ENCODE measurements at places on chromosomes 12 and 14.

GRCh38 chr12:42732908-42733411 is 143.4 kb upstream of the PRICKLE1 start:
- no peak for DNase-seq

GRCh38 chr12:4780641-4781611 is 60.7 kb downstream of the GALNT8 start:
- no peak for DNase-seq

- no peak for DNase-seq
These were observed 80.9 kb downstream of the RPS6KA5 start for GRCh38 chr14:90979515-90979914.

- DNase-seq: no peak
These were observed 75.7 kb downstream of the HSD17B6 start for GRCh38 chr12:56838621-56839488.

GRCh38 chr14:102029956-102030355 is 56.9 kb downstream of the HSP90AA1 start:
- no peak for DNase-seq

DNA sequence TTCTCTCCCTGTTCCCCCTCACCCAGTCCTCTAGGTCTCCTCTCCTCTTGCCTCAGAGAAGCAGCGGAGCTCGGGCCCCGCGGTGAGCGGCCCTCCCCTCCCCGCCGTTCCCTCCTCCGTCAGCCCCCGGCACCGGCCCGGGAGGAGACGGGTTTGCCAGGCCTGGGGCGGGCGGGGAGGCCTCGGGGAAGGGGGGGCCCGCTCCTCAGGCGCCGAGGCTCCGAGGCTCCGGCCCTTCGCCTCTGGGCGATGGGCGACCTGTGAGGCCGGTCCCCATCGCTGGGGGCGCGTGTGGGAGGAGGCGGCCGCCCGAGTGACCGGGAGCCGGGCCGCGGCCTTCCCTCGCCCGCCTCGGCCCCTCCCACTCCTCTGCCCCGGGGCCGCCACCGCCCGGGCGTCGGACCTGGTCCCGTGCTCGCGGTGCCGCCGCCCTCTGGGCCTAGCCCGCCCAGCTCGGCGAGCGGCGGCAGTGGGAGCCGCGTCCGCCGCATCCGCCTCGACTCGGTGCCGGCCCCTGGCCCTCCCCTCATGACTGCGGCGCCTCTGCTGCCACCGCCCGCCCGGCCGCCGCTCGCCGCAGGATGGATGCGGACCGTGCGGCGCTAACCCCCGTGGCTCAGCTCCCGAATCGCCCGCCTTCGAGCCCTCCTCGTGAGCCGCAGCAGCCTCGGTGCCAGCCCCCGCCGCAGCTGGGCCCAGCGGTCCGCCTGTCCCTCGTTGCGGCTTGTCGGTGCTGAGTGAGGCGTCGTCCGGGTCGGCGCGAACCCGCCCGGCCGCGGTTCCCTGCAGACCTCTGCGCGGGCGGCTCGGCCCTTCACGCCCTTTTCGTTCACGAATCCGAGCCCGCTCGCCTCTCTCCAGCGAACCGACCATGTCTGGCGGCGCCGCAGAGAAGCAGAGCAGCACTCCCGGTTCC is 574 bp downstream of the WNK1 start:
- peak; percentile 63 for DNase-seq

- DNase-seq: peak; percentile 19
These were observed 9.4 kb downstream of the ANKRD9 start for GRCh38 chr14:102500158-102500662.

- DNase-seq: no peak
These were observed 77.7 kb upstream of the KITLG start for GRCh38 chr12:88658009-88658408.

DNA sequence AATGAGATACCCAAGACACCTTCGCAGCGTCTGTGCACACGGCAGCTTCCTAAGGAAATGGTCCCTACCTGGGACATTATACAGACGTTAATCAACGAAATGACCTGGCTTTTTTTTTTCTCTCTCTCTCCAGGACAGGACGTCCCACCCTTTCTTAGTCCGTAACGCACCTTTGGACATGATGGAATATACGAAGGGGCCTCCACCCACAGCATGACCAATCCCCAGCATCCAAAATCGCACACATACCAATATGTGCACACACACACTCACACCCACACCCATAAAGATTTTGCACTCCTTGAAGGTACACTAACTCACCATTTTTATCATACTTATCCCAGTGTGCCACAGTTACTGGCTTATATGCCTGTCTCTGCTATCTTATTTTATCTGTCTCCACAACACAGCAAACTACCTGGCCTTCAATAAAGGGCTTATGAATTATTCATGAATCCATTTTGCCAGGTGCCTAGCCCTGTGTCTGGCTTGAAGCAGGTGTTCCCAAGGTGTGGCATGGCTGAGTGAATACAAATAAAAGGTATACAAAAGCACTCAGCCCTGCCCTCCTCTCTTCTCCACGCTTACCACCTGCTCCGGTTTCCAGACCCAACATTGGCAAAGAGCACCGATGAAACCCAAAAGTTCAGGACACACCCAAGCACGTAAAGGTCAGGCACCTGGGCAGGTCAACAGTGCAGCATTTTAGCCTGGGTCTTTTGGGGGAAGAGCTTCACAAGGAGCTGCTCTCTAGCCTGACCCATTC is 2.2 kb downstream of the SCNN1A start:
- DNase-seq: no peak

All from RPMI8226 (cell line).